ENCODE measurements at places on chromosomes 2 and 18.

DNA sequence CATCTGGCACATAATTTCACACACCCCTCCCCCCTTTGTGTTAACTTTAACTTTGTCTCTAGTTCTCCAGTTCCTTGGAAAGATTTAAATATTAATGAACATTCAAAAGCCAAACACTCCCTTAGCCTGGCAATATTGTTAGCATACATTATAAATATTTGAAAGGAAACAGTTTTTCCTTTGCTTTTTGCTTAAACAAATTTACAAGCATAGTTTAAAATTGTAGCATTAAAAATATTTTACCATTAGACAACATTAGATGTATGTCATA, 113.1 kb upstream of the SLC38A11 start:
- no peak for DNase-seq

DNA sequence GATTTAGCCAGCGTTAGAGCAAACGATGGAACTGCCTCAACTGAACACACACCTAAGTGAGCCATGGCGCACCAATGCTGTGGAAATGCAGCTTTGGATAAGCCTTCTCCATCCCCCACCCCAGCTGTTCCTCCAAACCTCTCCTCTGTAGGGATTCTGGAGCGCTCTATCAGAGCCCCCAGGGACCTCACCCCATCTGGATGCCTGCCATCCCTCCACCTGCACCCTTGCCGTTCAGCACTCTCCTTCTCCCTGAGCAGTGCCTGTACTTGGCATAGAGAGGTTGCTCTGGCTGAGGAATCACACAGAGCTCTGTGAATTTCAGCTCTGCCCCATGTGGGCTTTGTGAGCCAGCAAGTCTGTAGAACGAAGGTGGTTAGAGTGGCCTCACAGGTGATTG, 42.8 kb upstream of the INHBB start:
- no peak for DNase-seq

DNA sequence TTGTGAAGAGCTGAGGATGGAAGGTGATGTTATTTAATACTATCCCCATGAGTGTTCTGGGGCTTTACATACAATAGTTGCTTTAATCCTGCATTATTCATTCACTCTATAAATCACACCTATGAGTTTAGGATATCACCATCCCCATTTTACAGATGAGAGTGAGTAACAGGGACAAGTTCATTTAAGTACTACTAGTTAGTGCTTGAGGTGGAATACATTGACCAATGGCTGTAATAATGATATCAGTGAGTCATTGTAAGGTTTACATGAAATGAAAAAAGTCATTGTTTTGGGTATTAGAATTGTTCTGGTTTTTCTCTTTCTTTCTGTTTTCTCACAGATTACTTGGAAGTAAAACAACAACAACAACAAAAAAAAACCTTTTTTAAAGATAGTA, 42.5 kb downstream of the TANC1 start:
- no peak for DNase-seq

- no peak for DNase-seq
Observed at GRCh38 chr2:60331115-60331809, 222.2 kb downstream of the BCL11A start.

- DNase-seq, result no peak
Observed at GRCh38 chr2:85396531-85397470, 13.4 kb downstream of the CAPG start.

DNA sequence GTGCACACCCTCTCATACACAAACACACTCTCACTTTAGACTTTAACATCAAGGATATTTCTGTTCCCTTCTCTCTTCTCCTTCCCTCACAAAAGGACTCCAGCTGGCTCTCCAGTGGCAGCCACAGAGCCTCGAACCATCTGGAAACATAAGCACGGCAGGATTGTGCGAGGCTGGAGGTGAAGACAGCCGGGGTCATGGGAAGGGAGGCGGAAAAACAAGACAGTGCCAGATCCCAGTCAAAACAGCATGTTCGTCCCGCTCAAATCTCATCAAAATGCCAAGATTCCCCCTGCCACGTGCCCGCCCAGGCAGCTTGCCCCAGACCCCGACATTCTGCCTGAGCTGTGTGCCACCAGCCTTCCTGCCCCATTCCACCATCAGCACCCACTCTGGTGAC, 180.3 kb downstream of the ZBTB7C start:
- DNase-seq, result no peak

DNA sequence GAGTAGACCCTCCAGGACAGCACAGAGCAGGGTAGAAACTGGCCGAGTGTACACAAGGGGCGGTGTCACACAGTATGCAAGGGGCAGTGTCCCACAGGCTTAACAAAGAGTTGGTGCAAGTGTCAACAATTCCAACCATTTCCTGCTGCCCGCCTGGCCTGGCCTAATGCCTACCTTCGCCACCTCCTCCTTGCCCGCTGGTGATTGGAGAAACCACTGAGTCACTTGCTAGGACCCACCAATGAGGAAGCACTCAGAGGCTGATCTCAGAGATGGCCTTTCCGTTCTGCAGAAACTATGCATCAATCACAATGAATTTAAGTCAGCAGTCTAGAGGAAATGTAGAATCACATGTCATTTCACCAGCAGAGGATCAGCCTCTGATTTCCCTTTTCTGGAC, 263.3 kb upstream of the PKDCC start:
- no peak for DNase-seq

GRCh38 chr2:122753336-122753735, 997.9 kb downstream of the TSN start:
- no peak for DNase-seq

- no peak for DNase-seq
Observed at GRCh38 chr2:147713349-147713748, 131.5 kb upstream of the ACVR2A start.

DNA sequence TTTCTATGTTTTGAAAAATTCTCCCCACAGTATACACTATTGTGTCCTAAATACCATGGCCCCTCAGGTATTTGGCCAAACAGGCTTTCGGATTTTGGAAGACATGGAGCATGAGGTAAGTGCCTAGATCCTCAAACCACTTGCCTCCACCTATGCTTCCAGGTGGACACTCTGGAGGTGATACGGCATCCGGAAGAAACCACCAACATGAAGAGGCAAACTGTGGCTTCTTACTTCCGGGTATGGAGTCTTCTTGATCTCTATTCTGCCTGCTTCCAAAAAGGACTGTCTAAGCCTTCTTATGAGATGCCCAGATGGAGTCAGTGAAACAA, 252.0 kb upstream of the SP5 start:
- no peak for DNase-seq

DNA sequence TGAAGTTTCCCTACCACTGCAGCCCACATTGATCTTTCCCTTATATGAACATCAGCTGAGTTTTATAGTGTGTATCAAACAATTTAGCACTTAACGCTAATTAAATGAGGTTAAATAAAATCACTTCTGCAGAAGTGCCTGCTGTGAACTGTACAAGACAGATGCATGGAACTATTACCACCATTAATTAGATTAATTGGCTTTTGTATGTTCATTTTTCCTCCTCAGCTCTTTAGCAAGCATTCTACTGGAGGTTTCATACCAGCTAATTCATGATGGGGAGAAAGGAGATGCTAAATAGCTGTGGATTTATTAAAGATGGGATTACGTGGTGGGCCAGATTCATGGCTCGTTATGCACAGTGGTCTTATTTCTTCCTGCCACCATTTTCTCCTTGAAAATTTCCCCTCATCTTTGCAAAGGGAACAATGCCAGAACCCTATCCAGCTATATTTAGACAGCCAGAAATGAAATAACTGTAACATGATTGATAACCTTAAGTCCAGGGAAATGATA, 96.7 kb downstream of the CNTNAP5 start:
- no peak for DNase-seq

GRCh38 chr2:128076461-128077106, 14.4 kb upstream of the UGGT1 start:
- no peak for DNase-seq

- no peak for DNase-seq
Observed at GRCh38 chr18:63320975-63321265, 1.4 kb upstream of the BCL2 start.
